Fibroblast of upper back skin (primary cell): ENCODE measurements at places on chromosomes 7 and 10.

DNA sequence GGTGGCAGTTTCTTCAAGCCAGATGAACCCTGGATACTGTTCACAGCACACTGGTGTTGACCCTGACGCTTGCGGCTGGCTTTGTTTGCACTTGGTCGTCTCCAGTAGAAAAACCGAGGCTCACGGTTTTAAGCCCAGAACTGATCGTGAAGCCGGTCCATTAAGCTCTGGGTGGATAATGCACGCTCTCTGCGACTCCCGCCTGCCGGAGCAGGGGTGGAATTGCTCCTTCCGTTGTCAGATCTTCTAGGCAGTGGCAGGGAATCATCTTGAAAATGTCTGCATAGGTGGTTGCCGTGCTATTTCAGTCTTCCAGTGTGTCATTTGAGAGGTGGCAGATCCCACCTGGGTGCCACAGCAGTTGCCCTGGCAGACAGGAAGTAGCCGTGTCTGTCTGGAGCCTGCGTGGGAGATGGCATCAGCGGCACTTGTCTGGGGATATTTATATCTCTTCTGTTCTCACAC lies 35.9 kb upstream of the AP5Z1 start:
- no peak for DNase-seq

- peak; percentile 72 for DNase-seq
Observed at GRCh38 chr7:121505021-121505420, 108.9 kb upstream of the FAM3C start.

DNA sequence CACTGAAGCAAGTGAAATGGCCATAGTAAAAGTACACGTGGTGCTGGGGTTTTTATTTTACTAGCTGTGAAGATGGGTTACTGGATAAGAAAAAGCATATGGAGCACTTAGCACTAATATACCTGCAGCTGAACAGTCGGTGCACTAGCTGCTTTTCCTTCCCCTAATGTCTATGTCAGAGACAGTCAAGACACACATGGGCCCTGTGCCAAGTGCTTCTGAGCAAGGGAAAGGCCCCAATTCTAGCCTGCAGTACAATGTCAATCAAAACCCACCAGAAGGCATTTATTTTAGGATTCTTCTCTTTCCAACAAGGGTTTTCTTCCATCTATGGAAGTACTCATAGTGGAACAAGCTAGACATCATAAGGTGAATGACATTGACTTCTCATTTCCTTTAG lies 716.7 kb downstream of the CCSER2 start:
- DNase-seq: no peak

DNA sequence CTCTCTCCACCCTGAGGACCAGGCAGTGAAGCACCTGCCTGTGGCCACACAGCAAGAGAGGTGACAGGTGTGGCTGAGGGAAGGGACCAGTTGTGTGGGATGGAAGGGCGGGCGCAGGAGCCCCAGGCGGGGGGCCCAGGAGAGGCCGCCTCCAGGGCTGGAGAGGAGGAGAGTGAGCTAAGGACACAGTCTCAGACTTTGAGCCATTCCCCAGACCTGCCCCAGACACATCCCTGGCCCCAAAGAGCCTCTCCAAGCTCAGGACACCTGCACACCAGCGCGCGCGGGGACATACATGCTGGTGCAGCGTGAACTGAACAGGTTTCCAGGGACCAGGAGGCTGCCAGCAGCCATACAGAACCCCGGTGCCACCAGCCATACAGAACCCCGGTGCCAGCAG lies 237.3 kb downstream of the MAD1L1 start:
- no peak for DNase-seq

- DNase-seq: no peak
Observed at GRCh38 chr7:30436518-30436917, 42.1 kb downstream of the NOD1 start.

GRCh38 chr7:154581251-154581890 lies 421.6 kb downstream of the PAXIP1 start:
- DNase-seq: no peak

DNA sequence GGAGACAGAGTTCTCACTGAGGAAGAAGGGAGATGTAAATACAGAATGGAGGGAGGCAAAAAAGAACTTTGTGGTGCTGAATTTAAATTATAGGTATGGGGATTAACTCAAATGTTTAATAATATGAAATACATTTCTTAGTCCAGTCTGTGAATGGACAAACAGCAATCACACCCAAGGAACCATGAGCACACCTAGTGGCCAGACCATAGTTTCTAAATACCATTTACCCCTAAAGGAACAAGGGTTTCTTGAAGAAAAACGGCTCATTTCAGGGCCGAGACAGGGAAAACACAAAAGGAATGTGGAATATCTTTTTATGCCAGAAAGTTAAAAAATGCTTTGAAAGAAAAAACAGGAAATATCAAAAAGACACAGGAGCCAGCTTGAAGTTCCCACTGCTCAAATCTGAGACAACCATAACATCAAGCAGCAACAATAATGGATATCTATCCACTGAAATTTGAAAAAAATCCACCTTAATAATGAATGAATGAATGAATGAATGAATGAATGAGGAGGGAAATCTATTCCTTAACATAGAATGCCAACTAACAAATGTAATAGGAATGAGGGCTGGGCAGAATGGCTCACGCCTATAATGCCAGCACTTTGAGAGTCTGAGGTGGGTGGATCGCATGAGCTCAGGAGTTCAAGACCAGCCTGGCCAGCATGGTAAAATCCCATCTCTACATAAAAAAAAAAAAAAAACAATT lies 8.6 kb downstream of the IPMK start:
- no peak for DNase-seq

GRCh38 chr10:10785627-10786026 lies 232.0 kb upstream of the CELF2 start:
- peak; percentile 85 for DNase-seq

- DNase-seq: no peak
Observed at GRCh38 chr10:132705943-132706342, 80.0 kb downstream of the NKX6-2 start.

- DNase-seq: peak; percentile 97
Observed at GRCh38 chr7:29285444-29285793, 90.8 kb downstream of the CHN2 start.

GRCh38 chr10:78551184-78552005 lies 517.4 kb upstream of the ZMIZ1 start:
- DNase-seq: peak; percentile 55

DNA sequence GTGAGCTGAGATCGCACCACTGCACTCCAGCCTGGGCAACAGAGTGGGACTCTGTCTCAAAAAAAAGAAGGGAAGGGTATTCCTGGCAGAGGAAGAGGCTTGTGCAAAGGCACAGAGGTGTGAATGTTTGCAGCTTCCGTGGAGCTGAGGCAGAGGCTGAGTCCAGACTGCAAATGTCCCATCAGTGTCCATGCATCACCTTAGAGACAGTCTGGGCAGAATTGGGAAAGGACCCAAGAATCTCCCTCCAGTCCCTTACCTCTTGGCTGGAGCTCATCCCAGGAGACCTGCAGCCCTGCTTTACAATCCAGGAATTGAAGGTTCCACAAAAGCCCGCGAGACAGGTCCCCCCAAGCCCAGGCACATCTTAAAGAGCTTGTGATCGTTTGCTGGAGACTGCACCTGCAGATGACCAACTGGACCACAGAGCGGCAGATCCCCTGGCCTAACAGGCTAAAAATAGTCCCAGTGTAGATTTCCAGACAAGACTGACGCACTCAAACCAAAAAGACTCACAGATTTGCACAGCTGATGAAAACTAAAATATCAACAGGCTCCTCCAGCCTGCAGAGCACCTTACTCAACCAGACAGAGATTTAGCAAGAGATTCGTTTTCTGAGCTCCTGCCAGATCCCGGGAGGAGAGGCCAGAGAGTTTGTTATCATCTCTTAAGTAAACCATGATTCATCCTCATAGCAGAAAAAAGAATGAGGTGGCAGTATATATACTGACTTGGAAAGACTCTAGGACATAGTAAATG lies 22.9 kb upstream of the NANOS1 start:
- peak; percentile 98 for DNase-seq
